Hepatocyte (in vitro differentiated cells): ENCODE measurements at places on chromosomes 5 and 9. TPM values are rescaled to one million over a fixed set of nuclear protein-coding genes. Genes with fewer than 3 reads are reported as not detected.

The FAM78A gene
- 0.27 and 0.52 TPM in 2 replicates for total RNA-seq

GRCh38 chr5:174293481-174293880 is 248.0 kb downstream of the NSG2 start:
- no peaks in the 10 kb centered on the region for H3K4me1 ChIP-seq
- no peak overlapping the region for H3K27ac ChIP-seq
- no peak for DNase-seq
- no peaks in the 10 kb centered on the region for H3K27me3 ChIP-seq
- H3K36me3 ChIP-seq = no peaks in the 10 kb centered on the region

The INSL4 gene
- 0.13 TPM in 1 of 2 replicates, not detected in the other for total RNA-seq

DNA sequence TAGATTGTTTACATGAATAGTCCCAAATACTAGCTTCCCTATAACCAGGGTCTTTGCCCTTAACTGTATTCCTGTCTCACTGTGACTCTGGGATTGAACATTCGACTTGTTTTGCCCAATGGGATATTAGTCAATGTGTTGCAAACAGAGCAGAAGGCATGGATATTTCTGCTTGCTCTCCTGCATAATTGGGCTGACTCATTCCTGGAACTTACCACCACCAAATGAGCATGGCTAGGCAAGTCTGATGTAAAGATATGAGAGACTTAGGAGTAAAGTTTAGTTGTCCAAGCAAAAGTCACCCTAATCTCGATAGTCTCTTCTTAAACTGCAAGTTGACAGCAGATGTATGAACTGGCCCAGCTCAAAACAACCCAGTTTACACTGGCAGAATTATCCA is 273.5 kb upstream of the CCNG1 start:
- no peaks in the 10 kb centered on the region for H3K4me1 ChIP-seq
- H3K27ac ChIP-seq = no peak overlapping the region
- H3K36me3 ChIP-seq = no peaks in the 10 kb centered on the region

DNA sequence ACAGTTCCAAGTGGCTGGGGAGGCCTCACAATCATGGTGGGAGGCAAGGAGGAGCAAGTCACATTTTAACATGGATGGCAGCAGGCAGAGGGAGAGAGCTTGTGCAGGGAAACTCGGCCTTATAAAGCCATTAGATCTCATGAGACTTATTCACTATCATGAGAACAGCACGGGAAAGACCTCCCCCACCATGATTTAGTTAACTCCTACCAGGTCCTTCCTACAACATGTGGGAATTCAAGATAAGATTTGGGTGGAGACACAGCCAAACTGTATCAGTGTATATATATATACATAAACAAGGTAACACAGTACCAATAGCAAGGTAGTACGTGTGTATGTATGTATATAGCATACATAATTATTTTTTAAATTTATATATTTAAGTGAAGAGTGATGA is 50.9 kb downstream of the NFX1 start:
- no peaks in the 10 kb centered on the region for H3K27me3 ChIP-seq
- DNase-seq = no peak
- H3K4me3 ChIP-seq = no peak overlapping the region
- no peak overlapping the region for H3K27ac ChIP-seq
- no peaks in the 10 kb centered on the region for H3K4me1 ChIP-seq
- H3K36me3 ChIP-seq = no peaks in the 10 kb centered on the region

DNA sequence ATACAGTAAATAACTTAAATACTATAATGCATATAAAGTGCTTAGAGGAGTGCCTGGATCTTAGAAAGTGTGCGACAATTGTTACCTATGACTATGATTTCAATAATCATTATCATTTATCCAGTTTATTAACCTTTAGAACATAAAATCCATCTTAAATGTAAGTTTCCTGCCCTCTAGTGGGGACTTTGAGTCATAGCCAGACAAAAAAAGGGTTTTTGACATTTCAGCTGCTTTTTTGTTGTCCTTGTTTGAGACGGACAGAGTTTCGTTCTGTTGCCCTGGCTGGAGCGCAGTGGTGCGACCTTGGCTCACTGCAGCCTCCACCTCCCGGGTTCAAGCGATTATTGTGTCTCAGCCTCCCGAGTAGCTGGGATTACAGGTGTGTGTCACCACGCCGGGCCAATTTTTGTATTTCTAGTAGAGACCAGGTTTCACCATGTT is 9.7 kb upstream of the C9orf152 start:
- H3K27ac ChIP-seq = no peak overlapping the region
- H3K36me3 ChIP-seq = no peaks in the 10 kb centered on the region
- peak; percentile 62 for DNase-seq
- H3K27me3 ChIP-seq = no peaks in the 10 kb centered on the region
- H3K4me1 ChIP-seq = peaks cover 9% of the 10 kb centered on the region

DNA sequence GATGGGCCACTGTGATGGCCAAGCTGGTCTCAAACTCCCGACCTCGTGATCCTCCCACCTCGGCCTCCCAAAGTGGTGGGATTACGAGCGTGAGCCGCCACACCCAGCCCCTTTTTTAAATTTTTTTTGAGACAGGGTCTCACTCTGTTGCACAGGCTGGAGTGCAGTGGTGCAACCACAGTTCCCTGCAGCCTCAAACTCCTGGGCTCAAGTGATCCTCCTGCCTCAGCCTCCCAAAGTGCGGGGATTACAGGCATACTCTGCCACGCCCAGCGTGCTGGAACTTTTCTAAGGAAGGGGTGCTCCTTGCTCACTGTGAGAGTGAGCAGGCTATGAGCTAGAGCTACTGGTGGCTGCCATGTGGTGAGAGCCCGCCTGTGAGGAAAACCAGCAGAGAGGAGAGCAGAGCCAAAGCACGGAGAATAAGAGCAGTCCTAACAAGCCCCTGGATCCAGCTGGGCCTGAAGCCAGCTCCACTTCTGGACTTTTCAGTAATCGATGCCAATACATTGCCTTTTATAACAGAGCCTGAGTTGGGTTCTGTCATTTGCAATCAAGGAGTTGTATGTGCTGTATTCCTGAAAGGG is 75.5 kb upstream of the UNC5A start:
- no peak for DNase-seq
- peaks cover 12% of the 10 kb centered on the region for H3K27me3 ChIP-seq
- peaks cover 5% of the 10 kb centered on the region for H3K4me1 ChIP-seq
- H3K4me3 ChIP-seq = no peak overlapping the region
- H3K36me3 ChIP-seq = no peaks in the 10 kb centered on the region

DNA sequence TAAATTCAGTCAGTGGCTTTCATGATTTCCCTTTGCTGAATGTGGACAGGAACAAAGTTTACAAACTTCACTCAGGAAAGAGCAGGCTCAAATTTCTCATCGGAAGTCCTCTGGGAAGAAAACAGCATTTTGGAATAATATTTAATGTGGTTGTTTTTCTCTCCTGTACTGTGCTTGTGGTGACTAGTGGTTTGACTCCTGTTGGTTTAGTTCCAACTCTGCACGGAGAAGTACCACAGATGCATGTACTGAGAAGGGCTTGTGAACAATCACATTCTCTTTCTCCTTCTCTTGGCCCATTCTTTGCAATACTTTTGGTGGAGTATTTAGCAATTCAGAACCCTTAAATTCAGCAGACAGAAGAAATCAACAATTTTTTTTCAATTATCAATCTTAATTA is 13.3 kb downstream of the MPDZ start:
- no peaks in the 10 kb centered on the region for H3K27me3 ChIP-seq
- H3K4me3 ChIP-seq = no peak overlapping the region
- peak overlapping the region; percentile 6 for H3K27ac ChIP-seq

DNA sequence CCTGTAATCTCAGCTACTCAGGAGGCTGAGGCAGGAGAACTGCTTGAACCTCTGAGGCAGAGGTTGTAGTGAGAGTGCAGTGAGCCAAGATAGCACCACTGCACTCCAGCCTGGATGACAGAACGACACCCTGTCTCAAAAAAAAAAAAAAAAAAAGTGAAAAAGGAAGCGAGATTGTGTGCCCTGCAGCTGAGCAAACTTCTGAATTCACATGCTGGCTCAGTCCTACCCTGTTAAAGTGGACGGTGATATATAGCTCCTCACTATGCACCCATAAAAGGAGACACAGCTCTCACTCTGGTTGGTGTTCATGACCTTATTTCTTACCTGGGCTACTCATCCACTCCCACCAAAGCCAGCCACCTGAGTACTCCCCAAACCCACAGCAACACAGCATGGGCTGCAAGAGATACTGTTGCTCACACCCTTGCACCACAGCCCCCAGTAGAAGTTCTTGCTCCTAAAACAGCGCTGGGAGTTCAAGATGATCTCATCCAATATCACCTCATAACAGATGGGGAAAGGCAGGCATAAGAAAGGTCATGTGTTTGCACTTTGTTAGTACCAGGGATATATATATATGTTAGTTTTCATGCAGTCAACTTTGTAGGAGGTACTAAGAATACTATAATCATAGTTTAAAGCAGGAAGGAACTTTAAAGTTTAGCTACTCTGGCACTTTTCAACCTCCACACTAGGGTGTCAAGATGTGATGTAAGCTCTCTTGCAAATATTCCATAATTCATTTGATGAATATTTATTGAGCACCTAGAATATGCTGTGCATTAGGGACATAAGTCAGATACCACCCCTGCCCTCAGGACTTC is 4.0 kb downstream of the TTLL11 start:
- H3K4me1 ChIP-seq = peaks cover 8% of the 10 kb centered on the region
- no peak overlapping the region for H3K27ac ChIP-seq
- H3K27me3 ChIP-seq = peaks cover 2% of the 10 kb centered on the region
- no peak for DNase-seq
- H3K4me3 ChIP-seq = no peak overlapping the region

DNA sequence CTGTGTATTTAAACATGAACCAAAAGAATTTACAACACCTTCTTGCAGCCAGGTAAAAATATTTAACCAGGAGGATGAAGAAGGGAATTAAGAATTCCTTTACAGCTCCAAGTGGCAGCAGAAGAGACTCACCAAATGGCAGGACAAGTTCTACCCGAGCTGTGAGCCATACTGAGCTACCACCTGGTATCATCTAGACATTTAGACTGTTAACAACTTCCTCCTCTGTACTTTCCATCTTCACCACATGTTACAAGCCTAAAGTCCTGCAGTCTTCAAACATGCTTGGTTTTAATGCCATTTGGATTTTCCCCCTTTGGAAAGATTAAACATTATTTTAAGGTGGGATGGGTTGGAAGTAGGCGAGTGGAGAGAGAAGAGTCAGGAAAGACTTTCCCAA is 190.2 kb downstream of the TRPM6 start:
- H3K4me1 ChIP-seq = no peaks in the 10 kb centered on the region
- H3K27ac ChIP-seq = no peak overlapping the region
- H3K27me3 ChIP-seq = no peaks in the 10 kb centered on the region
- DNase-seq = no peak

- H3K27ac ChIP-seq = no peak overlapping the region
- H3K36me3 ChIP-seq = no peaks in the 10 kb centered on the region
- H3K27me3 ChIP-seq = no peaks in the 10 kb centered on the region
- peak; percentile 11 for DNase-seq
Observed at GRCh38 chr9:6268826-6269397, 53.3 kb downstream of the IL33 start.

DNA sequence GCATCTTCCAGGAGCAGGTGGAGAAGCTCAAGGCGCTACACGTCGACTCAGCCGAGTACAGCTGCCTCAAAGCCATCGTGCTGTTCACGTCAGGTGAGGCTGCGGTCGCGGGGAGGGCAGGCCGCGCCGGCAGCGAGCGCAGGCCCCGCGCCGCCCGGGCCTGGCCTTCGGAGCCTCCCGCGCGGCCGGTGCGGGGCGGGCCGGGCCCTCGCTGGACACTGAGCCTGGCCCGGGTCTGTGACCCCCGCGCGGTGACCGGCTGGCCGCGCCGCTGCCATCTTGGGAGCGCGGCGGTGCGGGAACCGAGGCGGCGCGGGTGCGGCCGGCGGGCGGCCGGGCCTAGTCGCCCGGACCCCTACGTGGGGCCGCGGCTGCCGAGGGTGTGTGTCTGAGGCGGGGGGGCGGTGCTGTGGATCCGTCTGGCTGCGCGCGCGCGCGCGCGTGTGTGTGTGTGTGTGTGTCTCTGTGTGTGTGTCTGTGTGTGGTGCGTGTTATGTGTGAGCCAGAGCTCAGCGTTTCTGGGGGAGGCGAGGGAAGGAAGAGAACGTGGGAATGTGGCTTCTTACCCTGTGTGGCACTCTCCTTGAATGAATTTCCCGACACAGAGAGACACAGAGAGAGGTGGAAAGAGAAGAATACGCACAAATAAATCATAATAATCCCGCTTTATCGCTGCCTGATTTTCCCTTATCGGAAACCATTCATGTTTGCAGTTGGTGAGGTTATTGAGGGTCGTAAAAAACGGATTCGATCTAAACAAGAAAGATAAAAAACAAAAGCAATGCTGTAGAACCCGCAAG is 5.5 kb downstream of the NR2F1 start:
- peaks cover 2% of the 10 kb centered on the region for H3K4me1 ChIP-seq
- peaks cover 83% of the 10 kb centered on the region for H3K27me3 ChIP-seq
- DNase-seq = no peak
- no peak overlapping the region for H3K27ac ChIP-seq
- H3K36me3 ChIP-seq = no peaks in the 10 kb centered on the region

DNA sequence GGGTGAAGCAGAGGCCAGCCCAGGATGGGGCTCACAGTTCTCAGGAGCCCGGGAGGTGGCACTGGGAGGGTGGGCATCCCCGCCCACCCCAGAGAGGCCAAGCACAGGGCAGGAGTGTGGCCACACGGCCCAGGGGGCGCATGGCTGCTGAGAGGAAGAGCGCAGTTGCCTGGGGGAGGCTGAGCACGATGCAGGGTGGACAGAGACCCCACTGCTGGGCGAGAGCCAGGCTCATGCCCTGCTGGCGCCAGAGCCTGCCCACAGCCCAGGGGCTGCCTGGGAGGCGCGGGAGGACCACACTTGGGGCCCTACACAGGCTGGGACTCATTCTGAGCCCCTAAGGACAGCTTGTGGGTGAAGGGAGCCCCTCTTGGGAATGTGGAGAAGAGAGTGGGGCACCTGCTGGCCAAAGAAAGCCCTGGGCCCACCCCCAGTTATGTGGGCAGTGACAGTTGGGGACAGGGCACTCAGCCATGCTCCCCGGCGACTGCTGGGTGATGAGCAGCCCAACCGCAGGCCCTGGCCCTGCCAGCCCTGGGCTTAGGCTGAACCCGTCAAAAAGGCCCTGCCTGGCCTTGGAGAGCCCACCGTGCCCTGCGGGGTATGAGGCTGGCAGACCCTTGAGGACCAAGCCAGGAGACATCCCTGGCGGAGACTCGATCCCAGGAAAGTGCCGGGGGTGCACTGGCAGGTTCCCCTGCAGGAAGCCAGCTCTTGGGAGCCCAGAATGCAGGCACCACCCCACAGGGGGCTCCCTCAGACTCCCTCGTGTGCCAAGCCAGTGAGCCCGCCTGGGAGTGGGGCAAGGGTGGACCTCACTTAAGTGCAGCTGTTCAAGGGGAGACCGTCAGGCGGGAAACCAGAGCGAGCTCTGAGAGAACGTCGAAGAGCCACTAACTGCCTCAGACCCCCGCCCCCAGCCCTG is 21.6 kb upstream of the CAMSAP1 start:
- H3K27me3 ChIP-seq = no peaks in the 10 kb centered on the region
- H3K4me3 ChIP-seq = no peak overlapping the region
- DNase-seq = no peak
- H3K4me1 ChIP-seq = no peaks in the 10 kb centered on the region
- H3K36me3 ChIP-seq = no peaks in the 10 kb centered on the region
